Mononuclear cell (primary cell): ENCODE measurements at places on chromosomes 1 and 21. TPM values are rescaled to one million over a fixed set of nuclear protein-coding genes. Genes with fewer than 3 reads are reported as not detected.

The TMEM269 gene
- 1.0 TPM for total RNA-seq

The TBX15 gene
- total RNA-seq, result 0.21 TPM

The PLA2G2F gene
- not detected for total RNA-seq

The PDZK1 gene
- 0.10 TPM for total RNA-seq

The HSD11B1 gene
- total RNA-seq, result 0.10 TPM

The TDRD10 gene
- not detected for total RNA-seq

The CREB3L4 gene
- total RNA-seq, result 2.4 TPM

The RNF187 gene
- 13.7 TPM for total RNA-seq

The RXFP4 gene
- not detected for total RNA-seq

The CELA2A gene
- not detected for total RNA-seq

The OR10R2 gene
- not detected for total RNA-seq

The DCST2 gene
- 0.10 TPM for total RNA-seq

The ADGRB2 gene
- 0.73 TPM for total RNA-seq

The PRDM15 gene
- 8.1 TPM for total RNA-seq

The FAM78B gene
- 0.10 TPM for total RNA-seq

The TRIM45 gene
- 0.21 TPM for total RNA-seq

The SPATA45 gene
- total RNA-seq, result not detected

The TRIM67 gene
- under 0.01 TPM for total RNA-seq

The DNAJC16 gene
- total RNA-seq, result 8.9 TPM

The HMGN1 gene
- 162 TPM for total RNA-seq

The LCE3D gene
- not detected for total RNA-seq

The QSOX1 gene
- 56.0 TPM for total RNA-seq

The KCNJ9 gene
- total RNA-seq, result not detected

The ZNF683 gene
- 1.8 TPM for total RNA-seq

The TMEM200B gene
- total RNA-seq, result not detected

The CELA2B gene
- not detected for total RNA-seq

The CFAP107 gene
- total RNA-seq, result not detected

The SASS6 gene
- 1.8 TPM for total RNA-seq

The TAS1R1 gene
- 0.10 TPM for total RNA-seq

The PTAFR gene
- 16.3 TPM for total RNA-seq

The KCNT2 gene
- total RNA-seq, result 0.21 TPM

The CNR2 gene
- 3.3 TPM for total RNA-seq

The RHBDL2 gene
- total RNA-seq, result not detected

The CDA gene
- 7.5 TPM for total RNA-seq

The KRTAP27-1 gene
- not detected for total RNA-seq

The C1QB gene
- total RNA-seq, result 2.1 TPM

The EDN2 gene
- total RNA-seq, result not detected

The EFNA3 gene
- 0.21 TPM for total RNA-seq

The SNX7 gene
- 0.42 TPM for total RNA-seq

The MMEL1 gene
- total RNA-seq, result 0.63 TPM

The TBX19 gene
- 1.5 TPM for total RNA-seq
